Stimulated activated CD4-positive, alpha-beta T cell treated with anti-CD3 and anti-CD28 coated beads, Interleukin-1b, Interleukin-23, amount 100 ng/mL, for 1 hour (primary cell): ENCODE measurements at places on chromosomes 3 and 15.

- no peak for DNase-seq
These were observed 4.5 kb upstream of the RPSA start for GRCh38 chr3:39401983-39402382.

DNA sequence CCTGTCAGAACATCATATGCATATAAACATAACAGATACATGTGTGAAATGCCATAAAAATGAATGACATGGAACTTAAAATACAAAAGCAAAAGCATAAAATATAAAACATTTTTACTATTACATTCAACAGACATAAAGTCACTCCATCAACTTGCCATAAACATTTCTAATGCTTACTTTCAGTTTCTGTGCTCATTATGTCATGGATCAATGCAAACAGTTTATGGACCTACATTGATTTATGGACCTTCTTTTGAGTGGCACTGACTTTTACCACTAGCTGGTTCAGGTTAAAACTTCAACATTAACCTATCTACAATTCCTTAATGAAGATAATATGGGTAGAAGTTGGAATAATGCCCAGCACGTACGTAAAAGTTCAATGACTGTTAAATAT, 577.4 kb upstream of the LMCD1 start:
- DNase-seq, result no peak

- no peak for DNase-seq
These were observed 67.3 kb downstream of the PPARG start for GRCh38 chr3:12356175-12356574.

DNA sequence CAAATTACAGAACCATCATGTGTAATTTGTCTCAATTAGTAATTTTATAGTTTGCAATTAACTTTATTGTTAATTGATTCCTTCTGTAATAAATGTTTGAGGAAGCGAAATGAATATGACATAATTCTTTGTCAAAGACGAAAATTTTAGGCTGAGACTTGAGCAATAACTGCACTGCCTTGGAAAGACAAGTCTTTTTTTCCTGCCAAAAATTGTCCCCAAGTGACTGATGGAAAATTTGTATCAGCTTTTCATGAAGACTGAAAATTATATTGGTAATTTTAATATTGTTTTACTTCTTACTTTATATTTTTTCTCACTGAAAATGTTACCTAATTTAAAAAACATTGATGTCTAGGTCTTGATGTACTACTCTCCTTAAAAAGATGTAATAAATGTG, 622.6 kb downstream of the NLGN1 start:
- DNase-seq, result no peak

- no peak for DNase-seq
These were observed 98.4 kb downstream of the ECT2 start for GRCh38 chr3:172848910-172849309.

DNA sequence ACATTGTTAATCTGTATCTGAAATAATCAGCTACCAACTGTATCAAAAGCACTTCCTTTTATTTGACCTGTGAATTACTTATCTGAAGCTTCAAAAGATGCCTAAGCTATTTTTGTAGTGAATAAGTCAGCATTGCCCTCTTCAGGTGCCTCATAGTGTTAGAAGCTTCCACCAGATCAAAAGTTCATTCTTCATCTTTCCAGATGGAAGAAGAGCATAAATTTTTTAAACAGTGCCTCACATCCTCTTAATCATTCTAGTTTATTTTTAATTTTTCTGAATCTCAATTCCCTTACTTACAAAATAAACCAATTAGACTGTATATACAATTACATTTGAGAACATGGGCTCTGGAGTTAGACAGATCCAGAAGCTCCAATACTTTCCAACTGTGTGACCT, 65.0 kb downstream of the MYO5A start:
- DNase-seq, result no peak

- DNase-seq, result no peak
These were observed 577.5 kb downstream of the DIPK2A start for GRCh38 chr3:144549166-144549565.

GRCh38 chr15:93414576-93415231, 325.7 kb upstream of the RGMA start:
- DNase-seq, result no peak

- no peak for DNase-seq
These were observed 8.3 kb upstream of the CCK start for GRCh38 chr3:42274266-42274665.

GRCh38 chr3:138389841-138390581, 41.6 kb downstream of the MRAS start:
- DNase-seq, result no peak

DNA sequence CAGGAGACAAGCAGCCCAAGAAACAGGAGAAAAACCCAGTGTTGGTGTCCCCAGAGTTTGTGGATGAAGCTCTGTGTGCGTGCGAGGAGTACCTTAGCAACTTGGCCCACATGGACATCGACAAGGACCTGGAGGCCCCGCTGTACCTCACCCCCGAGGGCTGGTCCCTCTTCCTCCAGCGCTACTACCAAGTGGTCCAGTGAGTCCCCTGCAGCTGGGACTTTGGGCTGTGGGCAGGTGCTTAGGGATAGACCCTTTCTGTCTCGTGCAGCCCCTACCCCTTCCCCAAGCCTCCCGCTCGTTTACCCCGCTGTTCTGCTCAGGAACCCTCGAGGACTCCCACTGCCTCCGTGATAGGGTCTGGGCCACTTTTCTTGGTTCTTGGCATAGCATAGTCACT, 10.5 kb downstream of the TTLL3 start:
- DNase-seq, result no peak

- DNase-seq, result no peak
These were observed 17.1 kb upstream of the LZTFL1 start for GRCh38 chr3:45858809-45859543.

GRCh38 chr3:13767030-13767429, 112.8 kb downstream of the WNT7A start:
- DNase-seq, result no peak

DNA sequence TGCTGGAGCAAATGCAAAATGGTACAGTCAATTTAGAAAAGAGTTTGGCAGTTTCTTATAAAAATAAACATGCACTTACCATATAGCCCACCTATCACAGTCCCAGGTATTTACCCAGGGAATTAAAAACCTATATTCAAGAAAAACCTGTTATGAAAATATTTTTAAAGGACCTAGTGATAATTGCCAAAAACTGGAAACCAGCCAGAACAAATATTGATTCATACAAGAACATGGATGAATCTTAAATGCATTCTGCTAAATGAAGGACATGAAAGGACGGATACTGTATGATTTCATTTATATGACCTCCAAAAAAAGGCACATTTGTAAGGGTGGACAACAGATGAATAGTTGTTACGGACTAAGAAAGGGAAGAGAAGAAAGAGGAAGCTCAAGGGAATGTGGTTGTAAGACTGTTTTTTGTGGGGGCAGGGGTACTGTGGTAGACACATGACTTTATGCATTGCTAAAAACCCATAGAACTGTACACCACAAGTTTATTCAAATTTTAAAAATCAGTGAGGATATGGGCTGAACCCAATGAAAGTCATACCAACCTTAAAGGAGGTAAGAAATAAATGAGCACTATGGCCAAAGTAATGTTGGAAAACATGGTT, 61.0 kb downstream of the ZBBX start:
- no peak for DNase-seq

DNA sequence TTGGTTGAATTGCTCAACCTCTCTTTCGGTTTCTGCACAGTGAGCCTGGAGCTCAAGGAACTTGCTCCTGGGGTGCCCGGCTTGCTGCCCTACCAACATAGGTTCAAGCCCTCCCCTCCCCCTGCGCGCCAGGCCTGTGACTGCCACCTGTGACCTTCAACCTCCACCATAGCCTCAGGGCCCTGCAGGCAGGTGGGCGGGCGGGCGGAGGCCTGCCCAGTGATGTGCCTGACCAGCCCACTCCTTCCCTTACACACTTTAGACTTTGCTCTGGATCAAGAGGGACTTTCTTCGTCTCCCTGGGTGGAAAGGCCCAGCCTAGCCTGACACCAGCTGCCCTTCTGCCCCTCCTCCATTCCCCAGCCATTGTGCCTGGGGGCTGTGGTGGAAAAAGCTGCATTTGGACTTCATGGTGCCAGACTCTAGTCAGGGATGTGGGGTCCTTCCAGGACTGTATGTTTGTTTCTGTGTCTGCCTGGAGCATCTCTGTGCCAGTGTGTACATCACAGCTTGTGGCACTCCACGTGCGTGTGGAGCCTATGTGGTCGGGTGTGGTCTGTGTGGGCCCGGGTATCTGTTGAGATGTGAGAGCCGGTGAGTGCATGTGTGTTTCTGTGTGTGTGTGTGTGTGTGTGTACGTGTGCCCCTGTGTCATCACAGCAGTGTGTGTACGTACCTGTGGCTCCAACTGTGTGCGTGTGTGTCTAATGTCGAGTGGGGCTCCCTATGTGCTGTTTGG, 9.5 kb downstream of the PRKCD start:
- DNase-seq, result no peak

- no peak for DNase-seq
These were observed 4.3 kb downstream of the RIOX2 start for GRCh38 chr3:97967966-97968365.

DNA sequence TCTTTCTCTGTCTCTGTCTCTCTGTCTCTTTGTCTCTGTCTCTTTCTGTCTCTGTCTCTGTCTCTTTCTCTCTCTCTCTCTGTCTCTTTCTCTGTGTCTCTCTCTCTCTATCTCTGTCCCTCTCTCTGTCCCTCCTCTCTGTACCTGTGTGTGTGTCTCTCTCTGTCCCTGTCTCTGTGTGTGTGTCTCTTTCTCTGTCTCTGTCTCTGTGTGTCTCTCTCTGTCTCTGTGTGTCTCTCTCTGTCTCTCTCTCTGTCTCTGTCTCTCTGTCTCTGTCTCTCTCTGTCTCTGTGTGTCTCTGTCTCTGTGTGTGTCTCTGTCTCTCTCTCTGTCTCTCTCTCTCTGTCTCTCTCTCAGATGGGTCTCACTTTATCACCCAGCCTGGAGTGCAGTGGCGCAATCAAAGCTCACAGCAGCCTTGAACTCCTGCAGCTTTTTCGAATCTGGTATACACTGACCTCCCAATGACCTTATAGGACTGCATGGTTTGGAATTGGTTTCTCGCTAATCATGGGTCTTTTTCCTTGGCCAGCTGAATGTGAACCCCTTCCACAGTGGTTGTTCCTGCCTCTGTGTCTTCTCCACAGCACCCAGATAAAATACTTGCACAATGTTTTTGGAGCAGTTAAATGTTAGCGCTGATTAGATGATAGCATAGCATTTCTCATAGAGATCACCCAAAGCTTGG, 102.6 kb upstream of the KLHL25 start:
- DNase-seq, result no peak

- DNase-seq, result no peak
These were observed 165.2 kb downstream of the GOLGA6L4 start for GRCh38 chr15:84400820-84401219.

DNA sequence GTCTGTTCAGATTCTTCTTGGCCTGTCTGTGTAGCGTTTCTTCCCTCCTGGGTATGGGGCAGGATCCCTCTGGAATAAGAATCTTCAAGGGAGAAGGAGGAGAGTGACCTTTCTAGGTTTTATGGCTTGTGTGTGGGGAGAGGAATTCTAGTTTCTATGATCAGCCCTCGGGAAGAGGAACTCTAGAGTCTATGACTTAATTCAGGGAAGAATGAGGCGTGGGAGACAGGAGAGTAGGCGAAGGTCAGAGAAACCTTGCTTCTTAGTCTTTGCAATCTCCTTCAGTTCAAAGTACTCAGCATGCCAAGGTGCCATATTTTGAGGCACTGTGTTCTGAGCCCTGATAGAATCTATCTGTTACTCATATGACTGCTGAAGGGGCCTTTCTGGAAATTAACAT, 99.2 kb upstream of the C3orf80 start:
- DNase-seq, result no peak

- no peak for DNase-seq
These were observed 85.7 kb downstream of the CYP19A1 start for GRCh38 chr15:51252671-51253070.

DNA sequence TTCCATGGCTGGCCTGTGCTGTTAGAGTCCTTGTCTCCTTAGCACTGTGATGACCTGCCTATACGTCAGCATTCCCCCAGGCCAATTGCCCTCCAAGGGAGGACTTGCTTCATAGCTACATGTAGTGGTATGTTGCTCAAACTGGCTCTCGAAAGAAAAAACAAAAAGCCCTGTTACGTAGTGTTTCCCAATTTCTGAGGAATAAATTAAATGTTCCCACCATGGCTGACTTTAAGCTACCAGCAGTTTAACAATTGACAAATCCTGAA, 54.6 kb downstream of the WNT7A start:
- no peak for DNase-seq

DNA sequence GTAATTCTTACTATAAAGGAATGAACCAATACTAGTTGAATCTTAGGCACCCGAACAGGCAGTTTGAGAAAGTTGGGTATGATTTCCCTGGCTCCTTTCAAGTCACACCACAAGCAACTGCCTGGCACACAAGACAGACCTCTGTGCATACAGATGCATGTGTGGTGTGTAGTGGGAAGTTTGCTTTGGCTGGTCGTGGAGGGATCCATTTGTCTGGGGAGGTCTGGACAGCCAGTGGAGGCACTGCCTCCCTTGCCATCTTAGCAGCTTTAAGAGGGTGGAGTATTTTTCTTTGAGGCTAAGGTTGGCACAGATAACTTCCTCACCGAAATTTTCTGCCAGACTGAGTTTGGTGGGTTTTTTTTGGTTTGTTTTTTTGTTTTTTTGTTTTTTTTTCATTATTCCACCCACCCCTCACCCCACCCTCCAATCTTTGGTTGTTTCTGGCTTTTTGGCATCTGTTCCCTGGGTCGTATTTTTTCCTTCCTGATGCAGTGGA, 97.1 kb downstream of the TMEM212 start:
- DNase-seq, result no peak

- no peak for DNase-seq
These were observed 77.8 kb upstream of the TAMM41 start for GRCh38 chr3:11924518-11924917.

DNA sequence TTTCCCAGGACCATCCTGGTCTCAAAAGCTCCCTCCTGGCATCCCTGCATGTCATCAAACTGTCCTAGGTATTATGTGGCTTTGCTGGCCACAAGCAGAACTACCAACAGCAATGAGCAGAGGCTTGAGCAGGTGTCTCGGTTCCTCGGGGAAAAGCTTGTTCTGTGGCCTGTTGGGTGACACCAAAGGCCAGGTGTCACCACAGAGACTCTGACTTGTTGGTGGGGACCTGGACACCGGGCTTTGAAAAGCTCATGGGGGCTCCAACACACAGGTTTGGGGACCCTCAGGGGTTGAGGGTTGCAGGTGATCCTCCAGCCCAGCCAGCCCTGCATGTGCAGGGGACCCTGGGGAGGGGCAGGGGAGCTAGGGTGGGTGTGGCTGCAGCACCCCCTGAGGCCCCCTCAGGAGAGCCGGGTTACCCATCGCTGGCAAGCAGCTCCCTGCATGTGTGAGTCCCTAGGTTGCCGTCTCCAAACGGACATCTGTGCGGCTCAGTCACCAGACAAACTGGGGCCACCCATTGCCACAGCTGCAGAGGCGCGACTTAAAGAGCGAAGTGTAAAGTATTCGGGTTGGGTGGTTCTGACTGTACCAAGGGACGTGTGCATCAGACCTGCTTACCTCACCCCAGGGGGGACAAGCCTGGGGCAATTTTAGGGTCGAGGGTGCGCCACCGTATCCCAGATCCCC, 140.1 kb downstream of the CHSY1 start:
- DNase-seq, result no peak

GRCh38 chr3:136954251-136954650, 3.5 kb upstream of the IL20RB start:
- no peak for DNase-seq

- DNase-seq, result no peak
These were observed 55.9 kb upstream of the MCTP2 start for GRCh38 chr15:94175420-94175819.
